ENCODE measurements at places on chromosomes 12 and 14.

- no peak for DNase-seq
These were observed 15.5 kb upstream of the SSPN start for GRCh38 chr12:26179826-26180225.

- DNase-seq, result peak; percentile 47
These were observed 68.3 kb downstream of the RERG start for GRCh38 chr12:15152868-15153267.

- DNase-seq, result peak; percentile 94
These were observed 39.2 kb downstream of the NFKBIA start for GRCh38 chr14:35365130-35366055.

- no peak for DNase-seq
These were observed 34.7 kb downstream of the APPL2 start for GRCh38 chr12:105201299-105201698.

- no peak for DNase-seq
These were observed 37.4 kb upstream of the OVCH1 start for GRCh38 chr12:29534935-29535334.

- DNase-seq, result no peak
These were observed 909.9 kb downstream of the NRXN3 start for GRCh38 chr14:79080040-79080439.

DNA sequence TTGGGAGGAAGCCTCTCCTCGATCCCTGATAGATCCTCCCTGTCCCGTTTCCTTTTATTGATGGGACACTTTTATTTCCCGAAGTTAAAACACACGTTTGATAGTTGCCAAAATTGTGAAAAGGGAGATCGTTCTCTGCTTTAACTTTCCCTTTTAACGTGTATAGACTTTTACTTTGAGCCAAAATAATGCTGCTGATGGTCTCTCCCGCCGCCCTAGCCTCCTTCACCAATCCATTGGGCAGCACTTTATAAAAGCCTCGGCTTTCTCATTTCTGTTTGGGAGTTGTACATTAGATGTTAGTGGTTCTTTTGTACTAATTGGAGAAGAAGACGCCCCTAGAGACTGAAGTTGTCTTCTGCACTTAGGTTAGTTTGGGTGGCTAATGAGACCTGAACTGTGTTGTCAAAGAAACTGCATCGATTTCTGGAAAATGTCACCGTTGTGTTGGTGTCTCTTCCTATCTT, 1.4 kb downstream of the TMTC2 start:
- peak; percentile 67 for DNase-seq

DNA sequence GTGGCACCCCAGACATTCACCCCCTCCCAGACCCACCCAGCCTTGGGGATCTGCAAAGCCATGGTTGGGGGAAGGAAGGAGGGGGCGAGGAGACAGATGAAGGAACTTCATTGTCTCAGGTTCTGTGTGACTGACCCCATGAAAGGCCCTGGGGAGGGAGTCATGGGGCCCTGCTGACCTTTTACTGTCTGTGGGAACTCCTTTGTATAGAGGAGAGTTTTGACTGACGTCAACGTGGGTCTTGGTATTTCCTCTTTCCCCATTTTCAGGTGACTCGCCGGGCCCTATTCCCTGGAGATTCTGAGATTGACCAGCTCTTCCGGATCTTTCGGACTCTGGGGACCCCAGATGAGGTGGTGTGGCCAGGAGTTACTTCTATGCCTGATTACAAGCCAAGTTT, 3.1 kb upstream of the RAB5B start:
- DNase-seq, result no peak

- peak; percentile 48 for DNase-seq
These were observed 40.5 kb upstream of the C14orf132 start for GRCh38 chr14:95998656-95999055.

GRCh38 chr12:124381456-124382296, 86.8 kb downstream of the RFLNA start:
- no peak for DNase-seq

DNA sequence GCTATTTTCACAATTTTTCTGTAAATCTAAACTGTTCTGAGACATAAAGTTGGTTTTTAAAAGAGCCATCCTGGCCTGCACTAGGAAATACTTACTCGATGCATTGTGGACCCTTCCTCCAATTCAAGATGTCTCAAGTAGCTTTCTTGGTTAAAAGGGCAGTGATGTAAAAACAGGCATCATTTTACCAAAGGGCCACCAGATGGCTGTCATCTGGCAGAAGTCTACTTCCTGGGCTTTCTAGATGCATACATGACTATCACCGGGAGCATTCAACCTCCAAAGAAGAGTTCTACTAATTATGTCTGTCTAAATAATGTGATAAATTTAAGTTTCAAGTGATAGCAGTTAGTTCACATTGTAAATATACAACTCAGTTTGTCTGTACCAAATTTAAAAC, 96.8 kb upstream of the FRMD6 start:
- peak; percentile 86 for DNase-seq

DNA sequence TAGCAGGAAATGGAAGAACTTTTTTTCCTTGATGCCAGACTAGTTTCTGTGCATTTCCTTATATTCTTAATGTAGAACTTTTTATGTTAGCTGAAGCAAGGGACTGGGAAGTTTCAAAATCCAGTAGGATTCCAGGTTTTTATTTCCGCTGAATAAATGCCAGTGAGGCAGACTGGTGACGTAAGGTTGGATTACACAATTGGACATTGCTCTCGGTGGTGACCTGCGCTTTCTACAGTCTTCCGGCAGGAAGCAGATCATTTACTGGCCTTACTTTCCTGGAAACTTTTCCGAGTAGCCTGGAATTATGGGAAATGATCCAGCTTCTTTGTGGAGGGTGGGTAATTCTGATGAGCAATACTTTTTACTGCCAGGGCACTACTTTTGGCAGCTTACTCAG, 3.6 kb downstream of the IFT43 start:
- DNase-seq, result no peak

DNA sequence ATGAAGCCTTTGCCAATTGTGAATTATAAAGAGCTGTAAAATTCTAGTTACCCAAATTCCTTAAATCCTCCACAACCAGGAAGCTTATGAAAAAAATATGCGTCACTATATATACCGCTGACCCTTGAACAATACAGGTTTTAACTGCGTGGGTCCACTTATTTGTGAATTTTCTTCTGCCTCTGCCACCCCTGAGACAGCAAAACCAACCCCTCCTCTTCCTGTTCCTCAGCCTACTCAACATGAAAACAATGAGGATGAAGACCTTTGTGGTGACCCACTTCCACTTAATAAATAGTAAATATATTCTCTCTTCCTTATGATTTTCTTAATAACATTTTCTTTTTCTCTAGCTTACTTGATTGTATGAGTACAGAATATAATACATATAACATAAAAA, 42.2 kb downstream of the CMKLR1 start:
- DNase-seq, result no peak

GRCh38 chr14:35631071-35631805, 97.3 kb downstream of the INSM2 start:
- DNase-seq, result no peak

DNA sequence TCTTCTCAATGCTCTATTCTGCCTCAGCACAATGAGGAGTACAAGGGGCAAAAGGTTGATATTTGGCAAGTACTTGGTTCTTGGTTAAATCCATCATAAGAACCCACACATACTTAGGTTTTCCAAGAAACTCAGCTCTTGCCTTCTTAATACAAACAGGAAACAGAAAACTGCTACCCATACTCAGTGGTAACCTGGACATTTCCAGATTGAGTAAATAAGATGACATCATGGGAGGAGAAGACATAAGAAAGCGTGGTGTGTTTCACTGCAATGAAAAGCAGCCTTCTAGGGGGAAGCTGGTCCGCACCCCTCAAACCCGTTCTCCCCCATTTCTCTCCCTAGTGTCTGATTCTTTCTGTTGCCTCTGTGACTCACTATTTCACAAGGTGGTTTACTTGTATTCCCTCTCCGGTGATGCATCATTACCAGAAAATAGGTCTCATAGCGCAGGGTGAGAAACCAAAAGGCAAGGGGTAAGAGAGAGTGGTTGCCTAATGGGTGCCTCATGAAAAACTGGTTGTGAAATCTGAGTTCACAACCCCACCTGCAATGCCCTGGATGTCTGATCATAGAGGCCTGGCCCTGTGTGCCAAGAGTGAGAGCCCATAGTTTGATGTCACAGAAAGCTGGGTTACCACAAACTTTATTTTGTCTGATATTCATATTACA, 326.5 kb upstream of the TBX3 start:
- DNase-seq, result no peak

DNA sequence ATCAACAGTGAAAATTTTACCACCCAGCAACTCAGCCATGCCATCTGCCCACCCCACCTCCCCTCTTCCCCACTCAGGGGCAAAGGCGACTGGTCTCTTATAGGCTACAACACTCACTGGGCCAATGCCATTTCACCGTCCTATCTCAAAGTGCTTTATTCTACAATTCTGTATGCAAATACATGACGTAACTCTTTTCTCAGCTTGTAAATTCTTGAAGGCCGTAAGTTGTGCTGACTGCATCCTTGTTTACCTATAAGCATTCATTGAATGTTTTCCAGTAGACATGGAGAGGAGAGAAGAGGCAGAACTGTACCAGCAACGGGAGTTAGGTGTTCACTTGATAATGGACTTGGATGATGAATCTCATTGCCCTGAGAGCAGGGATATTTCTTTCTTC, 15.6 kb downstream of the BCL2L14 start:
- DNase-seq, result no peak

DNA sequence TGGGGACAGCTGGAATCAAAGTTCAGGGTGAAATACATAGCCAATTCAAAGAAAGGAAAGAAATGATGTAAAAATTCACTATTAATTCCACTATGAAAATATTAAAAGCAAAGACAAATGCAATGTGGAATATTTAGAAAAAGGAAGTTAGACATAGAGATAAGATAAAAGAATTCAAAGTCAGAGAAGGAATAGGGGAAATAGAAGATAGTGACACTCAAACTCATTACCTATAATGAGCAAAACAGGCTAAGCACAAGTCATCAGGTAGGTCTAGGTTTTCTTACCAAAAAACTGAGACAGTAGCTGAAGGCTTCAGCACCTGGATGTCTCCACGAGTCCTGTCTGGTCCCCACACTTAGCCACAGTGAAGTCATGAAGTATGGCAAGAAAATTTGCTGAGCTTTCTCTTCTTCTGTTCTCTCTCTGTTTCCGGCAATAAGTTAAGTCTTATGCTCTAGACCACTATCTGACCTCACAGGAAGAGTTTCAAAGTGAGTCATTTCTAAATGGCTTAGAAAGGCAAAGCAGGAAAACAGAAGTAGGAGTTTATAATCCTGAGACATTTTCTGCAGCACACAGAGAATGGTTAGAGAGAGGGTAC, at the start of gene C3AR1:
Gene C3AR1 (minus strand): TSS at position 369 of the 604 bp plus-strand sequence. CDS start 6,174 bp downstream, outside the sequence.
- DNase-seq, result peak; percentile 77

DNA sequence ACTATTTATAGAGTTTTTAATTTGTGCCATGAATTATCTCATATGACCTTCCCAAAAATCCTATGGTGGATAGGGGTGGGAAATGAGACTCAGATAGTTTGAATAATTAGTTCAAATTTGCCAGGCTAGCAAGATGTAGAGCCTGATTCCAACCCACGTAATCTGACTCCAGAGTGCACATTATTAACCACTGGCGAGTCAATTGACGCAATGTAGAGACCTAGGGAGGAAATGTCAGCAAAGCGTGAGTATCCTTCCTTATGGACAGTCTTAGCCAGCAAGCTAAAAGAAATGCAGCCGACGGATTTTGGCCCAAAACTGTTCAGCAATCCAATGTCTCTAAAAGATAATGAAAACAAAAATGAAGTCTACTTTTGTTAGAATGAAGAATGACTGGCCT, 193.3 kb upstream of the KRR1 start:
- DNase-seq, result no peak

GRCh38 chr14:38339696-38340095, 83.8 kb upstream of the CLEC14A start:
- no peak for DNase-seq

- DNase-seq, result no peak
These were observed 6.6 kb downstream of the CACNB3 start for GRCh38 chr12:48824905-48825304.

GRCh38 chr12:112734859-112735695, 56.5 kb upstream of the RPH3A start:
- DNase-seq, result no peak

- DNase-seq, result no peak
These were observed 126.7 kb upstream of the NEDD1 start for GRCh38 chr12:96780330-96780729.

DNA sequence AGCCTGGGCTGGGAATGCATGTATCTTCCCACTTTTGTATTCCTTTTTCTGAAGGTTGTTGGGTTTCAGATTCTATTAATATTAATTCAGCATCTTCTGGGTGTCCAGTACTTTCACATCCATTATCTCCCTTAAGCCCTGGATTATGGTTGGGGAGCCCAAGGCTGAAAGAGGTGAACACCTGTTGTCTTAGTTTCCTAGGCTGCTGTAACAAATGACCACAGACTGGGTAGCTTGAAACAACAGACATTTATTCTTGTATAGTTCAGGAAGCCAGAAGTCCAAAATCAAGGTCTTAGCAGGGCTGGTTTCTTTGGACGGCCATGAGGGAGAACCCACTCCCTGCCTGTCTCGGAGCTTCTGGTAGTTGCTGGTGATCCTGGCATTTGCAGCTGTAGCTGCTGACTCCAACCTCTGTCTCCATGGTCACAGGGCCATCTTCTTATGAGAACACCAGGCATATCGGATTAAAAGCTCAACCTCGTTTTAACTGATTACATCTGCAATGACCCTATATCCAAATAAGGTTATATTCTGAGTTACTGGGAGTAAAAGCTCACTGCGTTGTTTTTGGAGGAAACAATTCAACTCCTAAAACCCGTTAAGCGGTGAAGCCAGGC, 68.2 kb upstream of the CLMN start:
- DNase-seq, result no peak

DNA sequence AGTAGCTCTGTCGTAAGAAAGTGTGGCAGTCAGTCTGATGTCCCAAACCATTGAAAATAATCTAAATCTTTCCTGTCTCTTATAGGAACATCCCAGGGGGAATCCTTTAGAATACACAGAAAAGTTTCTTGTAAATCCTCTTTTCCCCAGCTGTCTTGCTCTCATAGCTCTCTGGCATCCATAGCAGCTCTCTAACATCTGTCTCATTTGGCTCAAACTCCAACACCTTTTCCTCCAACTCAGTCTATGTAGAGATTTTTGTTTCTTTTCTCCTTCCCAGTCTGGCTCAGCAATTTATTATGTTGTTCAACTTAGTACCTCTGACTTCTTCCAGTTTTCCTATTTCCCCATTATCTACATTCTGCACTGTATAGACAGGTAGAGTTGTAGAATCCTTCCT, 84.4 kb upstream of the NEDD1 start:
- no peak for DNase-seq

- DNase-seq, result no peak
These were observed 156.7 kb upstream of the RASSF8 start for GRCh38 chr12:25801734-25802133.

GRCh38 chr12:16359512-16360491, 12.4 kb downstream of the MGST1 start:
- DNase-seq, result peak; percentile 49

GRCh38 chr14:60327447-60328331, 78.7 kb downstream of the PPM1A start:
- DNase-seq, result no peak

- DNase-seq, result peak; percentile 7
These were observed 1929.9 kb upstream of the SEL1L start for GRCh38 chr14:83463500-83464098.

GRCh38 chr12:96378319-96378718, 21.9 kb downstream of the CDK17 start:
- no peak for DNase-seq

GRCh38 chr12:121781998-121782979, 11.2 kb downstream of the RHOF start:
- DNase-seq, result no peak
